Amniotic stem cell (primary cell): ENCODE measurements at places on chromosomes 13 and 19.

GRCh38 chr13:93243375-93244063, 16.9 kb downstream of the GPC6 start:
- DNase-seq: no peak

GRCh38 chr13:71079638-71080037, 787.4 kb downstream of the DACH1 start:
- no peak for DNase-seq

DNA sequence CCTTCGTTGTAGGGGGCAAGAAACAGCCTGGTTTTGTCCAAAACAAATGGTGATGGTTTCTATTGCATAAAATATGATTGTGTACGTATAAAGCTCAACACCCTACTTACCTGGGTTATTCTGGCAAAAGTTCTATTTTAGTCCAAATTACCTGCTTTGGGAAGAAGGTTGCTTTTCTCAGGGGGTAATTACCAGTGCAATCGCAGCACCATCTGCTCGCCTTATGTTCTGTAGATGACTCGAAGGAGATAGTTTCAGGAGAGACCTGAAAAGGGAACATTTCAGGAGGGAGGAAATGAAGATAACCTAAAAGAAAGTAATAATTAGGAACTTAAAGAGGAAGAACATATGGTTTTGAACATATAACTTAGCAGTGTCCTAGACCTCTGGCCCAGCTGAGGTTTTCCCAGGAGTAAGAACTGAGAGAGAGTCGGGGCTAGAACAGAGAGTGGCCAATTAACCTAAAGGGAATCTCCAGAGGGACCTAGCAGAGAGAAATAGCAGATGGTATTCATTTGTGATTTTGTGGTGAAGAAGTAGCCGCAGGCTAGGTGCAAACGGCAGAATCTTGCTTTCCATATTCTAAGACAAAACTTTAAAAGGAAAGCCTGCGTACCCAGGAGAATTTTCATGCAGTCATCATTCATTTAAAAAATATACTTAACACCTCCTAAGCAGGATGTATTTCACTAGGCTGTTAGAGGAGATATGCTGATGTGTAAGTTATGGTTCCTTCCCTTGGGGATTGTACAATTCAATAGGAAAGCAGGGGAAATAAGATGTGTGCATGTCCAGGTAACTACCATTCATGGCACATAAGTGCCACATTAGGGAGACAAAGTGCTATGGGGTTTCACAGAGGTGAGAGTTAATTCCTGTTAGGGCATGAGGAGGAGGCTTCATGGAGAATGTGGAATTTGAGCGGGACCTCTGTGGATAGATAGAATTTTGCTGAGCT, 113.0 kb upstream of the SLC10A2 start:
- no peak for DNase-seq

GRCh38 chr13:40094056-40094455, 438.6 kb downstream of the COG6 start:
- DNase-seq: no peak

DNA sequence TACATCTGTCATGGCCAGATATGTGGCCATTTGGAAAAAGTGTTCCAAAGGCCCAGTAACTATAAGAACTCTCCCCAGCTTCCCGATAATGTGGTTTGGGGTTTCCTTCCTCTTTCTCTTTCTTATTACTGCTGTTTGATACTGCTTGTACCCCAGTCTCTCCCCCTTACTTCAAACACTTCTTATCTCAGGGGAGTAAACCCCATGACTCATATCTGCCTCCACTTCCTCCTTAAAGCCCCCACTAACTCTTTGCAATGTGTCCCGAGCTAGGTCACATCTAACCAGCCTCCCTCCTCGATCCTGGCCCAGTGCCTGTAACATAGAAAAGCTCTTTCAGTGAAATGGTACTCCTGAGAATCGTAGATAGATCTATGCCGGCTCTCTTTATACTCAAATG, 82.4 kb upstream of the STARD13 start:
- DNase-seq: no peak

GRCh38 chr13:44232774-44233173, 140.8 kb upstream of the SERP2 start:
- DNase-seq: no peak

GRCh38 chr13:84831666-84832657, 949.7 kb upstream of the SLITRK1 start:
- DNase-seq: no peak

- no peak for DNase-seq
These were observed 421.4 kb downstream of the SLITRK6 start for GRCh38 chr13:85377783-85378182.

GRCh38 chr19:30966486-30966885, 382.8 kb downstream of the TSHZ3 start:
- DNase-seq: no peak

DNA sequence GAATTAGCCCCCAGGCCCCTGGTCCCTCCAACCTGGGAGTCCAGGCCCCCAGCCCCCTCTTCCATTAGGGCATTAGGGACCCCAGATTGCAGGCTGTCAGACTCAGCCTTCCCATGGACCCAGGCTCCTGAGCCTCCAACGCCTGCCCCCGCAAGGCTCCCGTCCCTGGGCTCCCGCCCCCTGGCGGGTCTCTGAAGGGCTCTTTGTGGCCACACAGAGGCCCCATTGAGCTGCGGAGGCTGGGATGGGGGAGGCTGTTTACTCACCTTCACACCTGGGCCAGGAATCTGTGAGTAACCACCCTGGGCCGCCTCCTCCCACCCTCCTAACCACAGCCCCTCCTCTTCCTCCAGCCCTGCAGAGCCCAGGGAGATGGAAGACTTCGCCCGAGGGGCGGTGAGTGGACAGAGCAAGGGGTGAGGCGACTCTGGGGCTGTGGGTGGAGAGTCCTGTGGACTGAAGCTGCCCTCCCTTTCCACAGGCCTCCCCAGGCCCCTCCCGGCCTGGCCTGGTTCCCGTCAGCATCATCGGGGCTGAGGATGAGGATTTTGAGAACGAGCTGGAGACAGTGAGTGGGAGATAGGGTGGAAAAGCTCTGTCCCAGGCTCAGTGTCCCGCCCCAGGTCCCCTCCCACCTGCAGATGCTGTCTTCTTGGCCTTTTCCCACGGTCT, 4.9 kb downstream of the ARHGEF1 start:
- no peak for DNase-seq

DNA sequence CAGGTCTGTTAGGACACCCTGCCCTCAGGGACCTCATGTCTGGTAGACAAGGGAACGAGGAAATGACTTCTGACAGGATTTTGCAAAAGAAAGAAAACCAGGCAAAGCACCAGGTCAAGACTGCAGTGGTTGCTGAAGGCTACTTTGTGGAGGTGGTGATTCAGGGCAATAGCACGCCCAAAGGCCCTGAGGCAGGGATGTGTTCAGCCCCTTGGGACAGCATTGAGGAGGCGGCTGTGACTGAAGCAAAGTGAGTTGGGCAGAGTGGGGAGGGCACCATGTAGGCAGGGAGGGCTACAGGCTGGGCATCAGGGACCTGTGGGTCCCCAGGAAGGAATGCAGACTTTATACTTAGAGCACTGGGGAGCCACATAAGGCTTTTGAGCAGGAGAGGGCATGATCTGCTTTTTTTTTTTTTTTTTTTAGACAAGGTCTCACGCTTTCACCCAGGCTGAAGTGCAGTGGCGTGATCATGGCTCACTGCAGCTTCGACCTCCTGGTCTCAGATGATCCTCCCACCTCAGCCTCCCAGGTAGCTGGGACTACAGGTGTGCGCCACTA, 10.8 kb upstream of the HOMER3 start:
- no peak for DNase-seq

GRCh38 chr19:4319067-4319718, 14.8 kb downstream of the FSD1 start:
- DNase-seq: no peak

GRCh38 chr19:51135986-51136762, 5.9 kb upstream of the SIGLEC7 start:
- no peak for DNase-seq

DNA sequence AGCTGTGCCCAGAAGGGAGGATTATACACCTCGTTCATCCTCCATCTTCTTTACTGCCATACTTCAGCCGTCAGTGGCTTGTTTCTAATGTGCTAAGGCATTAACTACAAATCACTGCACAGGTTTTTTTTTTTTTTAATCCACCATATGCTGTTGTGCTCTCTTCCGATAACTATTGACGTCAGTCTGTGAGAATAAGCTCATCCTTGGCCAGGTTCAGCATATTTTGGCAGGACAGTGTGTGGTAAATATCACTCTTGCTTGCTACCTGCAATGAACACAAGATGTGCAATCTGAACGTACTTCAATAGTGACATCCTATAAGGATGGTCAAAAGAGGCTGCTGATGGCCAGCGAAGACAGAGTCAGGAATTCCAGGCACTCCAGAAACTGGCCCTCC, 2030.7 kb upstream of the PCDH20 start:
- DNase-seq: no peak

DNA sequence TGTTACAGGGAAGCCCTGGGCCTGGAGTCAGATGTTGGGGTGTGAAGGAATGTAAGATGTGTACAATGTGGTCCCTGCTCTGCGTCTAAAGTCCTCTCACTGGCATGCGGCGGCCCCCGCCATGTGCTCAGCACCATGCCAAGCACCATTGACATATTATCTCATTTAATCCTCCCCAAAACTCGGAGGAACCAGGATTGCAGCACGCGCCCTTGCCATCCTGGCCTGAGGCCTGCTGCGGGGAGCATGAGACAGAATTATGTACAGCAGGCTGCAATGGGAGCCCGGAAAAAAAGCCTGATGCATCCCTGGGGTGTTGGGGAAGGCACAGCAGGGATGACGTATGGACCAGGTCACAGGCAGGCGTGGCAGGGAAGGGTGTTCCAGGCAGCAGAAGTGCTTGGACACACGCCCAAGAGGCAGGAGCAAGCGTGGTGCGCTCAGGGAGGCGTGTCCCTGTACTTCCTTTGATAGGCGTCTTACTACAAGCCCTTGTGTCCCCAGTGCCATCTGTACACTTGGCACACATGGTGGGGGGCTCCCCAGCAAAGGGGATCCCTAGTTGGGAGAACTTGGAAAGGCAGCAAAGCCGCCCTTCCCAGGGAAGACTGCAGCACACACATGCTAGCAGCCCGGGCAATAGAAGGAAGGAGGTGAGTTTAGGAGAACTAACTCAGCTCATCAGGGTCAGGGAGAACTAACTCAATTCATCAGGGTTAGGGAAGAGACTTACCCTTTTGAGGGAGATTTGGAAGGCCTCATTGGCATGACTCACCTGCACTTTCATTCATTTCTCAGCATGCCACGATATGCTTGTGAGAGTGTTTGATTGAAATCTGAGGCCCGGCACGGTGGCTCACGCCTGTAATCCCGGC, 3.4 kb downstream of the EVI5L start:
- DNase-seq: no peak

- DNase-seq: no peak
These were observed 935.1 kb downstream of the SLITRK1 start for GRCh38 chr13:82947191-82947621.

- DNase-seq: no peak
These were observed 643.9 kb upstream of the SGCG start for GRCh38 chr13:22536851-22537250.

DNA sequence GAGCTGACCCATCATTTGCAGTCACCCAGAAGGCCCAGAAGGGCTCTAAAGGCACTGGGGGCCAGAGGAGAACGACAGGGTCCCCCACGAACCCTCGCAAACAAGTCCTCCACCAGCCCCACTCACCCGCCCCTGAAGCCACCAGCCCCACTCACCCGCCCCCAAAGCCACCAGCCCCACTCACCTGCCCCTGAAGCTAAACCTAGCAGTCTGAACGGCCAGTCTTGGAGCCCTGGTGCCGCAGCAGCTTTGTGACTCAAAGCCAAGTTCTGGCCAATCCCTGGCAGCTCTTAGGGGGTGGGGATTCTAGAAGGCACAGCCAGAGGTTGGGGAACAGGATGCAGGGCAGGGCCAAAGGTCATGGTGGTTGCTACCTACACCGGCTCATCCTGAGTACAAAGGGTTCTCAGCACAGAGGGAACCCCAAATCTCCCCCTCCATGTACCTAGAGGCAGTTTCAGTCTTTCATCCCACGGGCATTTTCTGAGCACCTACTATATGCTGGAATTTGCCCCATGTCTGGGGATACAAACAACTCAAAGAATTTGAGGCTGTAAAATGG, at the start of gene IQCN:
Gene IQCN, minus strand, starts transcription at position 234 of the 562 bp plus-strand sequence. CDS start 4,974 bp downstream, outside the sequence.
- no peak for DNase-seq

DNA sequence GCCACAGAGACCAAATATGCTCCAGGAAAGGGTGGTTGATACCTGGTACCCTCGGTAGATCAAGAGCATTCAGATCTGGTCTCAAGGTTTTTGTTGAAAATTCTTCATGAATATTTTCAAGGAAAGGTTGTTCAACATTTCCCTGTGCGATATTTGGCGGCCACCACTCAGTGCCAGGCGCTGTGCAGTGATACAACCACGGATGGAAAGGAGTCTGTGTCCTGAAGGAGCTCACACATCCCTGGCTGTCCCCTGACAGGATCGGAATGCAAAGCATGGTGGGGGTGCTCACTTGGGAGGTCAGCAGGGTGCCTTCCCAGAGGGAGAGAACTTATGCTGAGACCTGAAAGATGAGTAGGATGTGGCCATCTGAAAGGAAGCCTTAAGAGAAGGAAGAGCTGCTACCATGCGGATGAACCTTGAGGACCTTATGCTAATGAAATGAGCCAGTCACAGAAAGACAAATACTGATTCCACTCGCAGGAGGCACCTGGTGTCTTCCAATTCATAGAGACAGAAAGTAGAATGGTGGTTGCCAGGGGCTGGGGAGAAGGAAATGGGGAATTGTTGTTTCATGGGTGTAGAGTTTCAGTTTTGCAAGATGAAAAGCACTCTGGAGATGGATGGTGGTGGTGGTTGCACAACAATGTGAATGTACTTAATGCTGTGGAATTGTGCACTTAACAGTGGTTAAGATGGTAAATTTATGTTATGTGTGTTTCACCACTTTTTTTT, 41.6 kb downstream of the HSPH1 start:
- DNase-seq: no peak

DNA sequence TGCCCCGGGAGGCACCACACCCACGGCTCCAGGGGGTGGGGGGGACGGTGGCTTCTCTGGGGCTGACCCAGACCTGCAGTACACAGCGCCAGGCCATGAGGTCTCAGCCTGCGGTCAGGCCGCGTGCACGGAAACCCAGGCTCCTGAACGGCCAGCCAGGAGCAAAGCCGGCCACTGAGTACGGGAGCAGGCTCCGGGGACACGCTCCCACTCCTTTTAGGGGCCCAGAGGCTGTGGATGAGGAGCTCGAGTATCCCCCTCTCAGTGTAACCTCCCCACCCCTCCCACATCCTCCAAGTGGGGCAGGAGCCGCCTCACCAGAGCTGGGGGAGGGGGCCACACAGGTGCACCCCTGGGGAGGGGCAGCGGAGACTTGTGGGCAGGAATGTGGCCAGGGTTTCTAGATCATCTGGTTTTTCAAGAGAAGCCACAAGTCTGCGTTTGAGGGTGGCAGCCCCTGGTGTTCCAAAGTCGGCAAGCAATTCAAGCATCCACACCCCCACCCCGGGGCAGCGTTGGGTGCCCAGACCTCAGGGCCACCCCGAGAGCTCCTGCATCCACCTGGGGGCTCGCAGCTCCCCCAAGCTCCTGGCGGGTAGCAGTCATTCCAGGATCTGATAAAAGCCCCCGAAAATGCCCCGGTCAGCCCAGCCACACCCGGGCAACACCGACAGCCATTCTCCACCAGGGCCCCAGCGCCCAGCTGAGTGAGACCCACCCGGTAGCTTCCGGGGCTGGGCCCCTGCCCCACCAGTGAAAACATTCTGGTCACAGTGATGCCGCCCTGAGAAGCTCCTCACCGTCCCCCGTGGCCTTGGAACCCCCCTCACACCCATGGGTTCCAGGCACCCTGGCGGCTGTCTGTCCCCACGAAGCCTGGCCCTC, 6.1 kb downstream of the SBNO2 start:
- DNase-seq: no peak

GRCh38 chr13:111629926-111630325, 309.5 kb downstream of the TEX29 start:
- DNase-seq: no peak
